ENCODE measurements at places on chromosomes 3 and 15.

- no peak for DNase-seq
These were observed 9.8 kb upstream of the RUVBL1 start for GRCh38 chr3:128133273-128133883.

- no peak for DNase-seq
These were observed 117.6 kb downstream of the CHDH start for GRCh38 chr3:53728606-53729005.

- no peak for DNase-seq
These were observed 619.0 kb upstream of the GOLIM4 start for GRCh38 chr3:168714609-168715240.

- DNase-seq: no peak
These were observed 357.7 kb downstream of the CLSTN2 start for GRCh38 chr3:140292684-140293083.

DNA sequence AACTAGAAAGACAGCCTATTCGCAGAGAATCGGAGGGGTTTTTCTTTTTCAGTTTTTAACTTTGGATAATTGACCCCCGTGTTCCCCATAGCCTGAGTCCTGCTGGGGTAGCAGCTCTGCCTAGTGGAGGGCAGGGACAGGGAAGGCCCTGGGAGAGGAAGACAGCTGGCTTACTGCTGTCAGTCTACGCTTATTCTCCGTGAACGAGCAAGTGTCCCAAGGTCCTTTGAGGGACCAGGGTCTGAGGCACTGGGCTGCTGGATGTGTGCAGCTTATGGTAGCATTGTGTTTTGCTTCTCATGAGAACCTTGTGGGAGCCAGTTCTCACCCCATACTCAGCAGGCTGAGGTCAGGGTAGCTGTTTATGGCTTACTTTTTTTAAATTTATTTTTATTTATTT, 3.0 kb downstream of the LIMD1 start:
- DNase-seq: no peak

Measured in stimulated activated CD8-positive, alpha-beta memory T cell treated with anti-CD3 and anti-CD28 coated beads, Interleukin-15, amount 100 ng/mL, for 4 hours (primary cell).